Breast epithelium (tissue), 4 donors: ENCODE measurements at places on chromosomes 7 and 10. TPM values are rescaled to one million over a fixed set of nuclear protein-coding genes. Genes with fewer than 3 reads are reported as not detected.

Gene NYAP1
- total RNA-seq = 0.66 TPM

Gene WDR86
- 61.5 TPM for total RNA-seq

GRCh38 chr10:63711867-63712716, 190.9 kb downstream of the REEP3 start:
- no peaks in the 10 kb centered on the region for H3K27me3 ChIP-seq
- no peak overlapping the region for H3K4me3 ChIP-seq
- H3K27ac ChIP-seq = peak overlapping the region; percentile 82
- no peaks in the 10 kb centered on the region for H3K36me3 ChIP-seq
- peaks cover 15% of the 10 kb centered on the region for H3K4me1 ChIP-seq

DNA sequence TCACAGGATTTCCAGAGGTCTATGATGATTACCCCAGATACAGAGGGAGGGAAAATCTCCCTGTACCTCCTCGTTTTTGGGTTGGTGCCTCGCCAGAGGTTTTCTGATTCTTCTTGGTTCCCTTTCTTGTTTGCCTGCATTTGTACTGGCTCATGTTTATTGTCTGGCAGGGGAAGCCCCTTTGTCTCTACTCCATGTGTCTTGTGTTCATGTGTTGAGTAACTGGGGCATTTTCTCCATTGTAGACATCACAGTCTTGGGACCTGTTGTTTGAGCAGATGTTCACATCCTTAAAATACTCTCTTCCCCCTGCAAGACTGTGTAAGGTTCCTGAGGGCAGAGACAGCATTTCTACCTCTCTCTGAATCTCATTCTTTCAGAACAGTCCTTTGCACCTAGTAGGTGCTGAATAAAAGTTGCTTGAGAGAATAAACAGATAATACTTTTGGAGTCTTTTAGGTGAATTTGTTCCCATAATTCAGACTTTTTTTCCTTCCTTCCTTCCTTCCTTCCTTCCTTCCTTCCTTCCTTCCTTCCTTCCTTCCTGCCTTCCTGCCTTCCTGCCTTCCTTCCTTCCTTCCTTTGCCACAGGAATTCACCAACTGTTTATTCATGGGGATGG, 25.1 kb downstream of the CDK14 start:
- H3K36me3 ChIP-seq = no peaks in the 10 kb centered on the region
- no peaks in the 10 kb centered on the region for H3K4me1 ChIP-seq
- H3K27ac ChIP-seq = no peak overlapping the region
- no peaks in the 10 kb centered on the region for H3K27me3 ChIP-seq
- no peak for DNase-seq
- H3K4me3 ChIP-seq = no peak overlapping the region

GRCh38 chr10:69421611-69422308, 5.0 kb upstream of the TACR2 start:
- H3K4me3 ChIP-seq = no peak overlapping the region
- no peaks in the 10 kb centered on the region for H3K27me3 ChIP-seq
- no peaks in the 10 kb centered on the region for H3K36me3 ChIP-seq

DNA sequence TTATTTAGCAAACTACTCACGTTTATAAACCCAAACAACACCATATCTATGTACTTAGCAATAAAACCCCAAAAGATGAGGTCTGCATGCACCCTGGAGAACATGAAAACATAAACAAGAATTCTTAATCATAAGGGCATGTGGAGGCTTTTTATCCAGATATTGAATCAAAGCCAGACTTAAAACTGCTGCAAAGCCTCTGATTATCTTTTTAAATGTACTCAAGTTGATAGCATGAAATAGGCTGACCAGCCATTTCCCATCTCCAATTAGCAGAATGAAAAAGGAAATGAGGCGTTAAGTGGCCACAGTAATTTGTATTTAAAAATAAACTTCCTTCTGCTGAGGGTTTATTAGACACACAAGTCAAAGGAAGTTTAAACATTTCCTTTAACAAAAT, 48.3 kb downstream of the ITIH5 start:
- H3K4me3 ChIP-seq = no peak overlapping the region
- no peaks in the 10 kb centered on the region for H3K27me3 ChIP-seq
- H3K36me3 ChIP-seq = no peaks in the 10 kb centered on the region
- no peaks in the 10 kb centered on the region for H3K4me1 ChIP-seq
- no peak overlapping the region for H3K27ac ChIP-seq

DNA sequence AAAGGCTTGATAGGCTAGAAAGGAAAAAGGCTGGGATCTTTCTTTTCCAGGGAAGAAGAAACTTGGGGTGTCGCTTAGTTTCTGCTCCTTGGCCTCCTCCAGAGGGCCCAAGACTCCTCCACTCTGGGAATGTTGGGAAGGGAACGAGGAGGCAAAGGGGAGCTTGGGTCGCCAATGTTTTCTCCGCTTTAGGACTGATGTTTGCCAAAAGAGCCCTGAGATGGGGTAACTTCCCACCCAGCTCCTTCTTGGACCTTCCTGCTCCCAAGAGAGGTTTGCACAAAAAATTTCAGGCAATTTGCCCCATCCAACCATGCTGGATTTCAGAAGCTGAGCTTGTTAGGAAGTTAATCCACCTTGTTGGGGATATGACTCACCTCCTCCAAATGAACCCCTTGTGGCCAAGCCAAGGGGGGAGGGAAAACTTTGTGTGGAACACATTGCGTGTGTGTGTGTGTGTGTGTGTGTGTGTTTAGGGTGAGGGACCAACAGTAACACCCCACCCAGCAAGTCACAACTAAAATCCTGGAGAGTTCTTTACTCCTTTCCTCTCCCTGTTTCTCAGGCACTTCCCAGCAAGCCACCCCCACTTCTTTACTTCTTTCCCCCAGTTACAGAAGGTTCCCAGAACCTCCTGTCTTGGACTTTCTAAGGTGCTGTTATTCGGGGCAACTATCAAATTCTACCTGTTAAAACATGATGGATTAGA, 8.7 kb upstream of the HOXA2 start:
- no peaks in the 10 kb centered on the region for H3K27me3 ChIP-seq
- H3K4me3 ChIP-seq = no peak overlapping the region
- no peak for DNase-seq

DNA sequence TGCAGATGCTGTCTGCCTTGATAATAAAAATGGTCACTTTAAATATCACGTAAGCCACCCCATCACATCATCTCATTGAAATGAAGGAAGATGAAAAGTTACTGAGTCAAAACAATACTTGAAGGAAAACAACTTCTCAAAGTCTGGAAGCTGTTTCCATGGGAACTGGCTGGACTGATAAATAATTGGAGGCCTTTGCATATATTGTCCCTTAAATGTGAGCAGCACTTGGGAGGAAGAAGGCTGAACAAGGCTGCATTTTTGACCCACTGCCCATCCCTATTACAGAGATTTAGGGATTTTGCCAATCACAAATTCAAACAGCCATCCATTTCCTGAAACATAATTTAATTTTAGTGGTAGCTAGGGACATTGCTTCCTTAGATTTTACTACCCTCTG, 18.2 kb upstream of the MAGI2 start:
- no peaks in the 10 kb centered on the region for H3K4me1 ChIP-seq
- no peaks in the 10 kb centered on the region for H3K27me3 ChIP-seq
- H3K4me3 ChIP-seq = no peak overlapping the region
- no peaks in the 10 kb centered on the region for H3K36me3 ChIP-seq
- H3K27ac ChIP-seq = no peak overlapping the region
- DNase-seq = no peak

DNA sequence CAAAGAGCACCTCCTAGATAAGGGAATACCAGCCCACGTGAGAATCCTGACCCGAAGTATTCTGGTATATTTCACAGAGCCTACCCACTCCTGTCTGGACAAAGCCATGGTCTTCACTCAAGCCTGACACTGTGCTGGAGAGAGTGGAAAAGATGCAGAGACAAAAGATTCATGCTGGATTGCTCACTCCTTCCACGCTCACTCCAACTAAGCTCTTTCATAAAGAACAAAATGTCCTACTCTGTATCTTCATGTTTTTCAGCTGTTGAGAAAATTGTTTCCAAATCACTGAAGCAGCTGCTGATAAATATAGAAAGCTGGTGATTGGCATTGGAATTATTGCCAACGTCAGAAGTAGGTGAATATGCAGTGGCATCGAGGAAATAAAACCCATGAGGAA, 106.0 kb downstream of the ABLIM1 start:
- H3K4me3 ChIP-seq = no peak overlapping the region
- no peak for DNase-seq
- H3K4me1 ChIP-seq = no peaks in the 10 kb centered on the region
- peak overlapping the region; percentile 60 for H3K27ac ChIP-seq
- peaks cover 3% of the 10 kb centered on the region for H3K36me3 ChIP-seq

- DNase-seq = no peak
- H3K27ac ChIP-seq = no peak overlapping the region
- H3K36me3 ChIP-seq = no peaks in the 10 kb centered on the region
These were observed 19.5 kb downstream of the ATP6V1F start for GRCh38 chr7:128882134-128882533.

DNA sequence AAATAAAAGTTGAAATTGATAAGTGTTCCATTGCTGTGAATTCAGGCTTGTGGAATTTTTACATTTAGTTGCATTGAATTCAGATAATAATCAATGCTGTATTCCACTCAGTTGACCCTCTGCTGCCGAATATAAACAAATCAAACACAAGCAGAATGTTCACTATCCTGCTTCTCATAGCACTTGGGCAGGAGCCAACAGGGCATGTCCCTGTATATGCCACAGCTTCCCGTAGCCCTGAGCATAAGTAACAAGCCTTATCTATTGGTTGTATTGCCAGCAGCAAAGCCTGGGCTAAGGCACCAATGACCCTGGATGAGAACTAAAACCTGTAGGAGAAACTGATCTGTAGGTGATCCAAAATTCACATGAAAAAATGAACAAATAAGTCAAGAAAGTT, 145.9 kb downstream of the ARHGAP12 start:
- no peak overlapping the region for H3K27ac ChIP-seq
- H3K27me3 ChIP-seq = no peaks in the 10 kb centered on the region
- H3K4me3 ChIP-seq = no peak overlapping the region
- no peaks in the 10 kb centered on the region for H3K4me1 ChIP-seq
- no peak for DNase-seq

Gene ZMIZ1
- 63.7 TPM for total RNA-seq

Gene MINDY3
- 38.3 TPM for total RNA-seq

Gene TNRC18
- 36.9 TPM for total RNA-seq

Gene MGAM2
- total RNA-seq = under 0.01 TPM

GRCh38 chr10:18268005-18268404, 127.8 kb downstream of the CACNB2 start:
- no peak overlapping the region for H3K4me3 ChIP-seq
- no peaks in the 10 kb centered on the region for H3K4me1 ChIP-seq
- H3K27me3 ChIP-seq = no peaks in the 10 kb centered on the region
- no peak for DNase-seq
- no peaks in the 10 kb centered on the region for H3K36me3 ChIP-seq

Gene SLC26A5
- total RNA-seq = 1.0 TPM

DNA sequence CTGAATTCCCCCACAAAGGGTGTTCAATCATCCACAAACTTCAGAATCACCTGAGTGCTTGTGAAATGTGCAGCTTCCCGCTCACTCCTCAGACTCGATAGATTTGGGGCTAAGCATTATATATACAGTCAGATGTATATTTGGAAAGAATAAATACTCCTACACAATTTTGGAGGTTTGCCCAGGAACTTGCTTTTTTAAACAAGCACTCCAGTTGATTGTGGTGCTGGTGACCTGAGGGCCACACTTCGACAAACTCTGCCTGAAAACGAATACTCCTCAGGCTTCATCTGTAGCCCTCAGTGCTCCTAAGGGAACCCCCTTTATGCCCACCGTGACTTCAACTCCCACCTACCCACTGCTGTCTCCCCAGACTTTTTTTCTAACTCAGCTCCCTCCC, 211.6 kb downstream of the INHBA start:
- H3K4me3 ChIP-seq = no peak overlapping the region
- no peaks in the 10 kb centered on the region for H3K4me1 ChIP-seq
- no peaks in the 10 kb centered on the region for H3K27me3 ChIP-seq

Gene GRID2IP
- 0.33 TPM for total RNA-seq

Gene GIMAP7
- total RNA-seq = 22.1 TPM

Gene GPER1
- 3.2 TPM for total RNA-seq

Gene CNPY1
- total RNA-seq = 0.29 TPM

- no peaks in the 10 kb centered on the region for H3K27me3 ChIP-seq
- DNase-seq = no peak
- H3K36me3 ChIP-seq = no peaks in the 10 kb centered on the region
- H3K27ac ChIP-seq = no peak overlapping the region
- no peak overlapping the region for H3K4me3 ChIP-seq
These were observed 3.0 kb upstream of the DNAAF5 start for GRCh38 chr7:723541-723940.

- no peak overlapping the region for H3K27ac ChIP-seq
- no peak for DNase-seq
- no peak overlapping the region for H3K4me3 ChIP-seq
- H3K36me3 ChIP-seq = no peaks in the 10 kb centered on the region
- H3K4me1 ChIP-seq = no peaks in the 10 kb centered on the region
These were observed 23.7 kb downstream of the RTKN2 start for GRCh38 chr10:62244785-62245467.

Gene SUN1
- total RNA-seq = 153 TPM

GRCh38 chr10:110150046-110150445, 57.4 kb upstream of the MXI1 start:
- no peaks in the 10 kb centered on the region for H3K4me1 ChIP-seq
- no peaks in the 10 kb centered on the region for H3K36me3 ChIP-seq
- no peak overlapping the region for H3K4me3 ChIP-seq
- no peak overlapping the region for H3K27ac ChIP-seq
- DNase-seq = no peak

GRCh38 chr10:77168861-77169260, 468.7 kb downstream of the KCNMA1 start:
- no peak for DNase-seq
- H3K36me3 ChIP-seq = no peaks in the 10 kb centered on the region
- no peaks in the 10 kb centered on the region for H3K27me3 ChIP-seq
- H3K4me1 ChIP-seq = no peaks in the 10 kb centered on the region
- H3K4me3 ChIP-seq = no peak overlapping the region

Gene GIMAP1
- 6.6 TPM for total RNA-seq
